ENCODE measurements at places on chromosomes 4 and X.

- no peak for DNase-seq
These were observed 411.9 kb downstream of the TRIML1 start for GRCh38 chr4:188551156-188551555.

DNA sequence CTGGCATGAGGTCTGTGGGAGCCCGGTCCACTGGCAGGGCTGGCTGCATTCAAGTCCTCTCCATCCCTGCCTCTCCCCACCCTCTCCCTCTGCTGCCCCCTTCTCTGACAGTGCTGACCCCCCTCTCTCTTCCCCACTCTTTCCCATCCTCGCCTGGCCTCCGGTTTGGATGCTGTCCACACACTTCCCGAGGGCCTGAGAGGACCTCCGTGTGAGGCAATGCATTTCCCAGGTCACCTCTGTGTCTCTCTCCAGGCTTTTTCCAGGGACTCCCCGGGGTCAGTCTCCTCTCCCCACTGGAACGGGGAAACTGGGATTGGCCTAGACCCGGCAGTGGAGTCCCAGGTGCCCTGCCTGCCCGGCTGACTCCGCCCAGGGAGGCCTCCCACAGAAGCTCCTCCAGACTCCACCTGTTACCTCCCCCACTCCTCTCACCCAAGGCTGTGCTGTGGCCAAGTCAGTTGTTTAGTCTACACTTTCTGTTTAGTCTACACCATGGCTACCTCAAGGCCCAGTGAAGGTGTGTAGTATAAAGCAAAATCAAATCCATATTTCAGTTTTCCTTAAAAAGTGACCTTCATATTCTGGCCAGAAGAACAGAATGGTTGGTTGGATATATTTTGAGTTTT, 146.8 kb downstream of the PTTG2 start:
- DNase-seq = no peak

DNA sequence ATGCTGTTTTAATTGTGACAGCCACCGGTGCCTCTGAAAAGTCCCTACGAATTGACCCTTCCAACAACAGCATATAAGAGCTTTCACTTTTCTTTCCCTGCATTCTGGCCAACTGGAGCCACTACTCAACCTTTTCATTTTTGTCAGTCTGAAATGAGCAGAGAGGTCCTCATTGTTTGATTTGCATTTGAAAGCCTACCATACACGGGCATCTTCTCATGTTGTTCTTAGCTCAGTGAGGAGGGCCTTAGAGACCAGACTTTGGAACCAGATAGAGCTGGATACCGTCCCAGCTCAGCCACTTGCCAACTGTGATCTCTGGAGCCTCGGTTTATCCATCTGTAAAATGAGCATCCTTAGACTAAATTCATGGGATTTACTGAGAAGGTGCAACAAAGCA, 16.9 kb upstream of the TMSB4X start:
- no peak for DNase-seq

DNA sequence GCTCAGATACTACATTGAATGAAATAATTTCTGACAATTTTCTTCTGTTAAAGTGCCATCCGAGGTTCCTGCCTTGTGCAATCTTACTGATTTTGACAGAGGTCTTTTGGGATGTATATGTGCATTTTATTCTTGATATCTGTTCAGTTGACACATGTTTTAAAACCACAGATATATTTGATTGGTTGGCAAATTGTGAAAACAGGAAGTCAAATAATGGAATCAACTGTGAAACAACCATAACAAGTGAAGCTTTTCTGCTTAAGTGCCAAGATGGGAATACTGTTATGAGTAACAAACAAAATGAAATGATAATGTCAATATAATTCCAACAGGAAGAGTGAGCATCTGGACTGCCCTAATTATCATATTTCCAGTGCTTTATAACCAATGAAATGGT, 84.9 kb upstream of the TET2 start:
- no peak for DNase-seq

- no peak for DNase-seq
These were observed 105.0 kb downstream of the RAB28 start for GRCh38 chr4:13378973-13379759.

- no peak for DNase-seq
These were observed 193.4 kb downstream of the UGT8 start for GRCh38 chr4:114791976-114792375.

DNA sequence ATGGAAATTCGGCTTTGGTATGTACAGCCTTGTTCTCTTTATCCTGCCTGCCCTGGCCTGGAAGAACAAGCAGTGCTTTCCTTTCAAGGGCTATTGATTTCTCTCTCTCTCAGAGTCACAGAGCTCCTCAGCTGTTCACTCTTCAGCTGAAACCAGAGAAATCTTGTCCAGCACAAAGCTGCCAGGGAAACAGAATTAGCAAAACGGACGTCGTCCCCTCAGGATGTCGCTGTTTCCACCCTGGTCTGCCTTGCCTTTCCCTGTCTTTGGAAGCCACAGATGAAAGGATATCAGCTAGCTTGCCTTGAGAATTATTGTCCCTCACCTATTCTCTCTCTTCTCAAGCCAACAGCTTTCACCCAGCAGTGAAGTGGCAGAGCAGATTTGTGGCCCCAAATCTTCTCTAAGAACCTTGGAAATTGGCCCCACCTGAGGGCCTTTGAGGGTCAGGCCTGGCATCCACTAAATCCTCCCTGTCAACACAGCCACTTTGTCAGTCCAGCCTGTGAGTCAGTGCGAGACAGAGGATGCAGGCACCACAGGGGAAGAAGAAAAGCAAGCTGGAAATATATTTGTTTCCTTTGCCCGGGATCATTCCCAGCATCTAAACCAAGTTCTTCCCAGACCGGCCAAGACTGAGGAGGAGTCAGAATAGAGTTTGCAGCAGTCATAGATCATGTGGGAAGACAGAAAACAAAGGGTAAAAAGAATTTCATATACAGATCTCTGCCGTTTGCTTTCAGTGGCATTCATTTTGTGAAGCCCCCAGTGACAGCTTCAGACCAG, 63.8 kb upstream of the MTM1 start:
- DNase-seq = no peak

DNA sequence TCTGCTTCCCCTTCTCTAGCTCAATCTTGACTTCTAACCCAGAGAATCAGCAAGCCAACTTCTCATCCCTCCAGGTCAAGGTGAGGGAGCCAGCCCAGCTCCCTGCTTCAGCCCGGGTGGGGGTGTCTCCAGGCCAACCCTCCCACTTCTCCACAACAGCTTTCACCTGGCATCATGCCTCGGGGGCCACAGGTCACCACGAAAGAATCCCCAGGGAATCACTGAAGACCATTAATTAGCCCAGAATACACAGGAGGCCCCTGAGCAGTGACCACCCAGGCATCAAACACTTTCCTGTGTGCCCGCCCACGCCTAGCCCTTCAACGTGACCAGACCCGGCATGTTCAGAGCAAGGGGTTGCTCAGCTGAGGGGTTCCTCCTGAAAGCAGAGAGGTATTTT, 646.7 kb downstream of the BCOR start:
- no peak for DNase-seq

- DNase-seq = no peak
These were observed 19.3 kb downstream of the DCTD start for GRCh38 chr4:182897601-182898478.

- no peak for DNase-seq
These were observed 203.6 kb upstream of the AGTR2 start for GRCh38 chrX:115966920-115967319.

DNA sequence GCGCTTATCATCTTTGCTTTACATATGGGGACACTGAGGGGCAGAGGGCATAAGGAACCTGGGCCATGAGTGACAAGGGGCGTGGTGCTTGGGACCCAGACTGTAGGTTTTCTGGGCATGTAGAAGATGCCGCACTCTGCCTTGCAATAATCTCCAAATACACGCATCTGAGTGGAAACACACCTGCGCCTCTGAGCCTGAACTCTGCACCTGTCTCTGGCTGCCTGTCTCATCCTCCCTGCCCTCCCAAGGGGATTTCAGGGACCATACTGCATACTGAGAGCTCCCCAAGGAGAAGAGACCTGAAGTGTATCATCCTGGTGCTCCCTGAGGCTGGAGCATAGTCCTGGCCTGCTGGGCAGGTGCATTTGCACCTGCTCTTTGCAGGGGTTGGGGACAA, 34.7 kb upstream of the ASMTL start:
- DNase-seq = no peak

DNA sequence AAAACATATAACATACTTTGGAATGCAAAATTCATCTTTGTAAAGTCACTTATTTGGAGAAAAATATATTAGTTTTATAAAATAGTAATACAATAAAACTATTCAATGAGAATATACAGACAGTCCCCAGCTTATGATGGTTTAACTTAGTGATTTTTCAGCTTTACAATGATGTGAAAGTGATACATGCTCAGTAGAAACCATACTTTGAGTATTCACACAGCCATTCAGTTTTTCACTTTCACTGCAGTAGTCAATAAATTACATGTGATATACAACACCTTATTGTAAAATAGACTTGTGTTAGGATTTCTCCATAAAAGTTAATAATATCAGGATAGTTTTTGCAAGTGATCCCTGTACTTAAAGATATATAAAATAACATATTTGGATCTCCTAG, 436.0 kb downstream of the CENPC start:
- DNase-seq = no peak

- no peak for DNase-seq
These were observed 116.6 kb upstream of the FAT1 start for GRCh38 chr4:186840222-186840701.

GRCh38 chr4:86502081-86502480, 92.0 kb upstream of the PTPN13 start:
- no peak for DNase-seq

DNA sequence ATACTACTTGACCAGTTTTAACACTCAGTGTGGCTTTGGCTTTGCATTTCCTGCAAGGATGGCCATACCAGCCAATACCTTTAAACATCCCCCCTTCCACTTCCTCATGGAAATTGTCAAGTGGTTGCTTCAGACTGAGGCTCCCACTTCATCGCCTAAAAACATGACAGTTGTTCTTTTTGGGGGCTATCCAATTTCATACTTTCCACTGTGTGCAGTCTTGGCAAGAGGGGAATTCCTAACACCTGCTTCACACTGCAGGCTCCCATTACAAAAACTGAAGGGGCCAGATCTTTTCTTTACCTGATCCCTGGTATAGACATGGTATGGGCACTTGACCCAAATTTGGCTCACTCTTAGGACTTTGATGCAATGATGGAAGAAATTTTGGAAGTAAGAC, 28.5 kb upstream of the TSR2 start:
- DNase-seq = no peak

- DNase-seq = no peak
These were observed 166.4 kb upstream of the AFF2 start for GRCh38 chrX:148333989-148334388.

GRCh38 chr4:37715889-37716402, 29.8 kb upstream of the RELL1 start:
- DNase-seq = no peak

GRCh38 chrX:153459986-153460385, 10.4 kb downstream of the HAUS7 start:
- DNase-seq = no peak

Data from T-cell (primary cell).